Activated effector memory CD4-positive, alpha-beta T cell treated with Interleukin-2 at 50 U/mL for 16 hours (primary cell): ENCODE measurements at places on chromosomes 5 and 9.

- DNase-seq, result no peak
Measured at GRCh38 chr5:55363856-55364255, 56.1 kb downstream of the MTREX start.

GRCh38 chr5:133742431-133742988, 130.2 kb upstream of the FSTL4 start:
- no peak for DNase-seq

DNA sequence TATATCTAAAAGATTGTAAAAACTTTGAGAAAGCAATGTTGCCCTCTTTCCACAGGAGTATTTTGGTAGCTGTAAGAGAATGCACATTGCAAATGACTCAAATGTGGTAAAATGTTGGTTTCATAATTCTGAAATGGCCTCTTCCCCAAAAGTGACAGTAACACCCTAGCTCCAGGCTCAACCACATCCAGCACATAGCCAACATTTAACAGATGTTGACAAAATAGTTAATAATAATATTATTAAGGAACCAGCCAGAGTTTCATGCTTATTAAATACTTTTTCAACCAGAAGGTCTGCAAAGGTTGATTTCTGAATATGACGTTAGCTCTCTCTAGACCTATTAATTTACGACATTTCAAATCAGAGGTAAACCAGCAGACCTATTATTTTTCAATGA, 1.3 kb downstream of the ANXA1 start:
- no peak for DNase-seq

- DNase-seq, result no peak
Measured at GRCh38 chr5:56637321-56637920, 177.9 kb upstream of the MAP3K1 start.

DNA sequence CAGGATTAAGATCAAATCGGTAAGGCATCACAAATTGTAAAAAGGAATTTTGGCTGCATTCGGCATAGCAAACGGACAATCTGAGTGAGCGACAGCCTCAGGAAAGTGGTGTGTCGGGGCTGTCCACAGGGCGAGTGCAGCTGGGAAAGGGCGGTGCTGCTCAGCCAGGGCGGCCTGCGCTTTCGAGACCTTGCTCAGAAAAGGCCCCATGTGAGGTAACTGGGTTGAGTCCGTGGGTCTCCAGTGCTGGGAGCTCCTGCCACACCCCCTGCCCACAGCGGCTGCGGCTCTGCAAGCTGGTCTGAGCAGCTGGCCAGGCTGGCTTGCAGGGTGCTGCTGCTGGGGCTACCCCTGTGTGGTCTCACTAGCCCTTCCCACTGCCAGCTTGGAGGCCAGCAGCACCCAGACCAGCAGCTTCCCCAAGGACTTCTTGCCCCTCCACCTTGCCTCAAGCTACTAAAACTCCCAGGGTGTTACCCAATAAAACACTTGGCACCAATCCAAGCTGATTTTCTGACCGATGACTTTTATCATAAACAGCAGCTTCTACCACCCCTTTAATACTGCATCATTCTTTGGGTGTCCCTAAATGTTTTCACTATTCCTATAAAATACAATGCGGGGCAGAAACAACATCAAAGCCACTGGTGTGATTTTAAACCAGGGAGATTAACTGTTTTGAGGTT, 6.2 kb downstream of the SURF2 start:
- no peak for DNase-seq

GRCh38 chr9:128218518-128219389, 15.6 kb downstream of the DNM1 start:
- peak; percentile 86 for DNase-seq

DNA sequence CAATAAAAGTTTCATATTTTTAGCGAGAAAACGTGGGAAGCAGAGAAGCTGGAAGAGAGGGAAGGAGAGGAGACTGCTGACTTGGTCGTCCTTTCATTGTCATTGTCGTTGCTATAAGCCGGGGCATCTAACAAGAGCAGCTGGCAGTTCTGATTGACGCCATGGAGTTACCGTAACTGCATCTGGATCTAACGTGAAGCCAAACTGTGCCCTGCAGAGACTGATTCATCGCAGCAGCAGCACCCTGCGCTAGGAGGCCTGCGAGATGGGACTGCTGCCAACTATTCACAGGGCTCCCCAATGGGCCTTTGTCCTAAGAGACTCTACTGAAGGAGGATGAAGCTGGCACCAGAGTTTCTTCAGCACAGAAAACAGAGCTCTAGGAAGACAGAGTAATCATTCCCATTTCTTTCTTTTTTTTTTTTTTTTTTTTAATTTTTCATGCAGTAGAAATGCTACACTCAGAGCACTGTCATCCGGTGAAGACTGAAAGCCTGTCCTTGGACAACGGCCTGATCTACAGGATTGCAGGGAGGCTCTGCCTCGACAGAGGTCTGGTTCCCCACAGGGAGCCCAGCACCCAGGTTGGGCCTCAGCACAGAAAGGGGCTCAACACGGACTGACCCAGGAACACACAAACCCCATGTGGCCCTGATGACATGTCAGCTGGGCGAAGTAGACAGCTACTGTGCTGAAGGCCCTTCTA, 47.8 kb downstream of the RETREG1 start:
- DNase-seq, result no peak

GRCh38 chr9:6827439-6828145, 69.8 kb downstream of the KDM4C start:
- DNase-seq, result no peak

DNA sequence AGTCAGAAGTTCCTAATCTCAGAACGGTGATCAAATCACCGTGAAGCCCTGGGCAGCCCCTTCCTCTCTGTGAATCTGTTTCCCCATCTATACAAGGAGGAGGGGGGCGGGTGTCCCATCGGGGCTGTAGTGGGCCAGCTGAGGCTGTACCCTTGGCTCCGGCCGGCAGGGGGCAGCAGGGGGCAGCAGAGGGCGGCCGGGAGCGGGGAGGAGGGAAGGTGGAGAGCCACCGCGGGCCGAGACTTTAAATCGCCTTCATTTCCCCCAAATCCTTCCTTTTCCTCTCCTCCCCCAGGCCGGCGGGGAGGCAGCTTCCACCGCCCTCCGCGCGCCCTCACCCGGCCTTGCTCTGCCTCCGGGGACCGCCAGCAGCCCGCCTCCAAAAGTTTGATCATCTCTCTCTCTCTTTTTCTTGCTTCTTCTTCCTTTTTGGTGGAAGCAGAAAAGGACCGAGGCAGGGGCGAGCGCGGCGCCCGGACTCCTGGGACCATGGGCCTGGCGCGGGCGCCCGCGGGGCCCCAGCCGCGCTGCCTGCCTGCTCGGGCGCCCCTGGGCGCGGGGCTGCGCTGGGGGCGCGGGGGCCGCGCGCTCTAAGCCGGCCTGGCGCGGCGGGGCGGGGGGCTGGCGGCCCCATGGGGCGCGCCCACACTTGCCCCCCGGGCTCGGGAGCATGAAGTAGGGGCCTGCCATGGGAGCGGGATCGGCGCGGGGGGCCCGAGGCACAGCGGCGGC, at the start of gene COL27A1:
Gene COL27A1, plus strand, starts transcription at position 275 of the 732 bp plus-strand sequence. Its CDS starts 414 bp downstream, at position 689.
- DNase-seq, result peak; percentile 62

- DNase-seq, result no peak
Measured at GRCh38 chr9:2802494-2802921, 41.4 kb downstream of the PUM3 start.

- no peak for DNase-seq
Measured at GRCh38 chr9:132646726-132647125, 23.1 kb downstream of the DDX31 start.
